ENCODE measurements at places on chromosomes 5 and 9. TPM values are rescaled to one million over a fixed set of nuclear protein-coding genes. Genes with fewer than 3 reads are reported as not detected.

GRCh38 chr5:17312358-17312757, 94.9 kb downstream of the BASP1 start:
- H3K27me3 ChIP-seq = no peaks in the 10 kb centered on the region
- no peaks in the 10 kb centered on the region for H3K36me3 ChIP-seq
- no peak overlapping the region for H3K27ac ChIP-seq

Gene PCDHGB5
- total RNA-seq = 0.26 TPM

Gene PSAT1
- 191 TPM for total RNA-seq

Gene ZNF474
- total RNA-seq = 0.28 TPM

DNA sequence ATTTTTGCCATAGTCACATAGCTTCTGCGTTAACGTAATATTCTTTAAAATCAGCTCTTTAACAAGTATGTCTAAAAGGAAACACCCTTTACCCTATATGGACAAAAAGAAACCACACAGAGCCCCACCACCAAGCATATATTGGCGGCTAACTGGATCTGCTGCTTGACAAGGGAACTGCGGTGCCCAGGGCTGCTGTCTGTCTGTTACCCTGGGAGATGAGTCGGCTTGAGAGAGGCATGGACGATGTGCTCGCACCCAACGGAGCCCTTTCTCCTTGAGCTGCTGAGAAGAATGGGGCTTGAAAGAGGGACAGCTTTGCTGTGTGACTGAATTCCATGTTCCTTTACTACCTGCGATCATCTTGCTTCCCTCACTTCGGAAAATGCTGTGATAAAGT, 158.6 kb upstream of the SHB start:
- peaks cover 15% of the 10 kb centered on the region for H3K4me1 ChIP-seq
- H3K4me3 ChIP-seq = peak overlapping the region; percentile 68
- H3K27ac ChIP-seq = no peak overlapping the region
- no peaks in the 10 kb centered on the region for H3K36me3 ChIP-seq
- peaks cover 5% of the 10 kb centered on the region for H3K27me3 ChIP-seq

DNA sequence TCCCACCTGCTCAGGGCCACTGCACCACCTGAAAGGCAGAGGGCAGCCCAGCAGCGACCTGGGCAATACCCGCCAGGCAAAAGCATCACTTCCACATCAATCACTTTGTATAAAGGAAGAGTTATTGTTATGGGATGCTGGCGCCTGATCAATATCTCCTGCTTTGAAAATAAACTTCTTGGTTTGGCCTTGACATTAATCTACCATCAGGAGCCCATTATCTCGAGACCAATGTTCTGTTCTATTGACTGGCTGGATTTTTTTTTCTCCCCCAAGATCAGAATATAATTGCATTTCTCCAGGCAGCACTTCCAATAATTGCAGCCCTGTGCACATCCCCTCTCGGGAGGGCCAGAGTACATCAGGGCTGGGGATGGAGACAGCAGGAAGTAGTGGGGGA, 44.4 kb upstream of the SAP30L start:
- H3K4me3 ChIP-seq = no peak overlapping the region
- H3K27ac ChIP-seq = no peak overlapping the region
- H3K36me3 ChIP-seq = no peaks in the 10 kb centered on the region
- H3K27me3 ChIP-seq = no peaks in the 10 kb centered on the region
- peaks cover 16% of the 10 kb centered on the region for H3K4me1 ChIP-seq

Gene DNLZ
- 26.2 TPM for total RNA-seq

- DNase-seq = no peak
- no peak overlapping the region for H3K4me3 ChIP-seq
- H3K36me3 ChIP-seq = peaks cover 31% of the 10 kb centered on the region
- H3K27ac ChIP-seq = no peak overlapping the region
- peaks cover 32% of the 10 kb centered on the region for H3K4me1 ChIP-seq
Observed at GRCh38 chr5:154230526-154230925, 40.0 kb downstream of the GALNT10 start.

- peaks cover 2% of the 10 kb centered on the region for H3K27me3 ChIP-seq
- no peaks in the 10 kb centered on the region for H3K36me3 ChIP-seq
- no peak overlapping the region for H3K27ac ChIP-seq
Observed at GRCh38 chr5:107779437-107779836, 108.7 kb upstream of the EFNA5 start.

- H3K27me3 ChIP-seq = no peaks in the 10 kb centered on the region
- no peak overlapping the region for H3K27ac ChIP-seq
- no peak overlapping the region for H3K4me3 ChIP-seq
Observed at GRCh38 chr5:63089147-63089546, 510.5 kb downstream of the LRRC70 start.

- peaks cover 29% of the 10 kb centered on the region for H3K4me1 ChIP-seq
- no peak overlapping the region for H3K27ac ChIP-seq
- no peaks in the 10 kb centered on the region for H3K27me3 ChIP-seq
- no peaks in the 10 kb centered on the region for H3K36me3 ChIP-seq
- H3K4me3 ChIP-seq = no peak overlapping the region
Observed at GRCh38 chr9:33419708-33420303, 17.4 kb upstream of the AQP7 start.

Gene SIT1
- total RNA-seq = 69.4 TPM

Gene CARTPT
- total RNA-seq = not detected

GRCh38 chr5:1468629-1469527, 23.6 kb upstream of the SLC6A3 start:
- peaks cover 40% of the 10 kb centered on the region for H3K36me3 ChIP-seq
- no peak overlapping the region for H3K4me3 ChIP-seq
- no peaks in the 10 kb centered on the region for H3K4me1 ChIP-seq
- no peak for DNase-seq
- no peak overlapping the region for H3K27ac ChIP-seq

Gene BTNL3
- total RNA-seq = not detected

DNA sequence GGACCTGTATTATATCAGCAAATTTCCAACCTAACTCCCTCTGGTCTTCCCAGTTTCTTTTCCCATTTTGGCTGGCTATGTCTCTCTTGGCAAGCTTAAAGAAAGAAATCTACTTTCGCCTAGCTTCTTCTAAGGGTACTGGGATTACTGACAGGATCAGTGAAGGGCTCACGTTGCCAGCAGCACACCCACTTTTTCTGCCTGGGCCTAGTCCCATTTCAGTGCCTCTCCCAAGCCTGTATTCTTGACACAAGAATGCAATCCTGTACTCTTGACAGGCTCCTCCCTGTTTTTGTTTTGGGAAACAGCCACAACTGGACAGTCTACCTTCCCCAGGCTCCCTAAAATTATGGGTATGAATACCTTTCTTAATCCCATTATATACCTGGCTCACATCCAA, 170.5 kb downstream of the EPB41L4A start:
- peaks cover 17% of the 10 kb centered on the region for H3K27me3 ChIP-seq
- no peak overlapping the region for H3K4me3 ChIP-seq
- no peak for DNase-seq
- H3K36me3 ChIP-seq = no peaks in the 10 kb centered on the region
- H3K27ac ChIP-seq = no peak overlapping the region
- H3K4me1 ChIP-seq = no peaks in the 10 kb centered on the region

Gene PCDHGA5
- total RNA-seq = not detected

- no peak for DNase-seq
- no peak overlapping the region for H3K27ac ChIP-seq
- H3K27me3 ChIP-seq = no peaks in the 10 kb centered on the region
- H3K4me1 ChIP-seq = peaks cover 3% of the 10 kb centered on the region
Observed at GRCh38 chr5:31770998-31771397, 132.1 kb downstream of the PDZD2 start.

Gene KCTD16
- 0.16 TPM for total RNA-seq

DNA sequence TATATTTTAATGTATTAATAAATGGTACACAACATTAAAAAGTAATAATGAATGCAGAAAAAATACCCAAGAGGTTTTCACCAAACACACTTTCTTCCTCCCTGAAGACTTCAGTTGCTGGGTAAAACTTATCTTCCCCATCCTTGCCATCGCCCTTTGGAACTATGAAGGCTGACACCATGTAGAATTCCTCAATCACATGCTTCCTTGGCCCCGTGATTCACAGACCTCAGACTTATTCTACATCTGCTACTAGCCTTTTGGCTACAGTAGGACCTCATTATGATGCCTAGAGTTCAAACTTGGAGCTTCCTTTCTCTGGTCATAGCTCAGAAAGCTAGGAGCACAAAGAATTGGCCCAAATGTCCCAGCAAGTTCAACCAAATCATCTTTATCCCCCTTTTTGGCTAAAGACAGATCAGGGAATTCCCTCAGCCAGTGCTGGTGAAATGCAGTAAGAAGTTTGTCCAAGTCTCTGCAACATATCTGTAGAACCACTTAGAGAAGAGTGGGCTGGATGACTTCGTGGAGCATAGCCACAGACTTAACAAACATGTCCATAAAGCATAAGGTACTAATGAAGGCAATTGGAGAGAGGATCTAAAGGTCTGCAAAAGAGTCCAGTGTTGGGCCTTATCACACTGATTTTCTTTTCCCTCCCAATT, 253.5 kb downstream of the SEC61B start:
- H3K4me3 ChIP-seq = no peak overlapping the region
- no peak overlapping the region for H3K27ac ChIP-seq
- no peak for DNase-seq
- H3K36me3 ChIP-seq = no peaks in the 10 kb centered on the region

DNA sequence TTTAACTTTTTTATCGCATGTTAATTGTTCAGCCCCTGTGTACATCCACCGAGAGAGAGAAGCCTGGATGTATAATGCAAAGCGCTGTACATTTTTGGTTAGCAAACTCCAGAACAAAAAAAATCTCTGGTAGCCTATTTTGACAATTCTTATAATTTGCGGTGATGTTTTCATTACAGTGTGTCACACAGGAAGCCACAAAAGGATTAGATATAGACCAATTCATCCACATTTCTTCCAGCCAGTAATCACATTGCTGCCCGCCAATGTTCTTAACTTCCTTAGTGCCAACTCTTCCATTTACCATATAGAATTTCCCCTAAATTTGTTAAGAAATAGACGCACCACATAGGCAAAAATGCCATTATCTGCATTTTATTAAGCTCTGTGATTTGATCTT, 435.6 kb downstream of the EFNA5 start:
- H3K4me1 ChIP-seq = no peaks in the 10 kb centered on the region
- DNase-seq = no peak

- no peaks in the 10 kb centered on the region for H3K36me3 ChIP-seq
- no peak overlapping the region for H3K4me3 ChIP-seq
- DNase-seq = no peak
- no peak overlapping the region for H3K27ac ChIP-seq
- H3K4me1 ChIP-seq = no peaks in the 10 kb centered on the region
Observed at GRCh38 chr9:108588246-108588645, 267.5 kb downstream of the ACTL7B start.

- no peak for DNase-seq
- no peak overlapping the region for H3K4me3 ChIP-seq
- H3K27ac ChIP-seq = no peak overlapping the region
- H3K36me3 ChIP-seq = no peaks in the 10 kb centered on the region
- no peaks in the 10 kb centered on the region for H3K4me1 ChIP-seq
Observed at GRCh38 chr9:17083258-17083657, 51.6 kb upstream of the CNTLN start.

- peaks cover 55% of the 10 kb centered on the region for H3K36me3 ChIP-seq
- H3K27ac ChIP-seq = no peak overlapping the region
- no peaks in the 10 kb centered on the region for H3K27me3 ChIP-seq
- no peak overlapping the region for H3K4me3 ChIP-seq
- peaks cover 8% of the 10 kb centered on the region for H3K4me1 ChIP-seq
Observed at GRCh38 chr9:2816476-2817141, 27.3 kb downstream of the PUM3 start.

- peaks cover 4% of the 10 kb centered on the region for H3K27me3 ChIP-seq
- H3K36me3 ChIP-seq = no peaks in the 10 kb centered on the region
- no peak overlapping the region for H3K27ac ChIP-seq
- H3K4me1 ChIP-seq = peaks cover 2% of the 10 kb centered on the region
- no peak overlapping the region for H3K4me3 ChIP-seq
- no peak for DNase-seq
Observed at GRCh38 chr5:122723606-122724352, 51.1 kb upstream of the SNX2 start.

GRCh38 chr5:95880081-95880926, 57.8 kb upstream of the GLRX start:
- peaks cover 5% of the 10 kb centered on the region for H3K4me1 ChIP-seq
- no peak overlapping the region for H3K4me3 ChIP-seq
- no peak for DNase-seq
- H3K27ac ChIP-seq = no peak overlapping the region

- no peak overlapping the region for H3K27ac ChIP-seq
- peaks cover 12% of the 10 kb centered on the region for H3K4me1 ChIP-seq
- H3K36me3 ChIP-seq = no peaks in the 10 kb centered on the region
Observed at GRCh38 chr9:93900971-93901861, 53.9 kb downstream of the BARX1 start.

- peaks cover 37% of the 10 kb centered on the region for H3K36me3 ChIP-seq
- H3K4me3 ChIP-seq = no peak overlapping the region
- peaks cover 50% of the 10 kb centered on the region for H3K4me1 ChIP-seq
- H3K27ac ChIP-seq = no peak overlapping the region
Observed at GRCh38 chr9:71752928-71753327, 15.4 kb downstream of the CEMIP2 start.

Gene OLFM1
- total RNA-seq = not detected

Gene EGFL7
- 1.2 TPM for total RNA-seq

GRCh38 chr5:141223112-141223783, at the start of gene PCDHB14:
Gene PCDHB14, plus strand, starts transcription at chr5:141223343. Its CDS starts 163 bp downstream, at chr5:141223506.
- H3K4me1 ChIP-seq = no peaks in the 10 kb centered on the region
- H3K4me3 ChIP-seq = no peak within 1 kb of the TSS
- H3K36me3 ChIP-seq = peaks cover 6% of the 10 kb centered on the region
- peaks cover 55% of the 10 kb centered on the region for H3K27me3 ChIP-seq
- H3K27ac ChIP-seq = no peak within 1 kb of the TSS

- H3K4me3 ChIP-seq = no peak overlapping the region
- no peaks in the 10 kb centered on the region for H3K27me3 ChIP-seq
- no peak for DNase-seq
- H3K36me3 ChIP-seq = peaks cover 3% of the 10 kb centered on the region
- no peak overlapping the region for H3K27ac ChIP-seq
Observed at GRCh38 chr9:121363622-121363961, 6.5 kb downstream of the STOM start.

Gene GFRA3
- total RNA-seq = 0.18 TPM

Gene FOXI1
- total RNA-seq = not detected

Gene STPG3
- not detected for total RNA-seq

DNA sequence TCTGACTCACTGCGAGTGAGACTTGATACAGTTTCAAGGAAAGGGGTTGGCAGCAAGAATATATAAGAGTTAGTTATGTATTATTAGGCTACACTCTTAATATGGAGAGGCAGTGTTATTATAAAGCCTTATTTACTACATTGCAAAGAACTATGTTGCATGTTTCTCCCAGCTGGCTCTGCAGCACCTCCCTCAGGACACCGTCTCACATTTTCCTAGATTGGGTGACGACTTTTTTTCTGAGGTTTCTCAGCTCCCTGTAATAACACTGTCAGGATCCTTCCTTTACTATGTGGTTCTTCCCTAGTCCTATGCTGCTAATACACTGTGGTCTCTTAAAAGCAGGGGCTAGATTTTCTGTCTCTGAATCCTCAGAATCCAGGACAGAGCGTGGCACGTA, 153.7 kb downstream of the INSYN2B start:
- no peak overlapping the region for H3K27ac ChIP-seq
- H3K27me3 ChIP-seq = no peaks in the 10 kb centered on the region
- H3K36me3 ChIP-seq = peaks cover 53% of the 10 kb centered on the region
- peaks cover 15% of the 10 kb centered on the region for H3K4me1 ChIP-seq
- H3K4me3 ChIP-seq = no peak overlapping the region
